ENCODE measurements at places on chromosomes 11 and 22.

GRCh38 chr22:17980015-17980590 lies 44.3 kb downstream of the MICAL3 start:
- no peak for DNase-seq
- no peak overlapping the region for H3K4me3 ChIP-seq
- H3K27ac ChIP-seq: no peak overlapping the region
- no peaks in the 10 kb centered on the region for H3K36me3 ChIP-seq

- no peaks in the 10 kb centered on the region for H3K36me3 ChIP-seq
- H3K4me3 ChIP-seq: no peak overlapping the region
- H3K27me3 ChIP-seq: no peaks in the 10 kb centered on the region
These were observed 272.9 kb downstream of the SWAP70 start for GRCh38 chr11:9936754-9937153.

DNA sequence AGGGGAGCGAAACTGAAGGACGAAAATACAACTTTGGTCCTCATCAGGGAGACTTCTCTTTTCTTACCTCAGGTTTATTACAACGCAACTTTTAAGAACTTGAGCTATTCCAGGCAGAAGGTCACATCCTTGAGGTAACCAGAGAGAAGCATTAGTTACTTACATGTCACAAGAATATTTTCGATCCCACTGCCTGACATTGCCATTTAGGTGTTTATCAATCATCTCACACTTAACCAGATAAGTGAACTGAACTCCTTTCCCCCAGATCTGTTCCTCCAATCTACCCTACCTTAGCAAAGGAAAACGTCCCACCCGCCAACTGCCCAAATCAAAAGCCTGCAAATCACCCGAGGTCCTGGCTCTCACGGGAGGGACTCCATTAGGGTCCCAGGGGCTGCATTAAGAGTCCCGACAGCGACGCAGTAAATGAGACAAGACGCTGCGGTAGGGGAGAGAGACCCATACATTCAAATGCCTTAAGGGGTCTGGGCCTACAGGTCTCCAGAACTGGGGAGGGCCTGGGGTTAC lies 734 bp downstream of the ZNF280B start:
- no peaks in the 10 kb centered on the region for H3K27me3 ChIP-seq
- H3K27ac ChIP-seq: no peak overlapping the region
- no peaks in the 10 kb centered on the region for H3K4me1 ChIP-seq
- DNase-seq: no peak
- peak overlapping the region; percentile 94 for H3K4me3 ChIP-seq
- peaks cover 6% of the 10 kb centered on the region for H3K36me3 ChIP-seq

- H3K27me3 ChIP-seq: no peaks in the 10 kb centered on the region
- H3K4me3 ChIP-seq: peak overlapping the region; percentile 73
- no peak overlapping the region for H3K27ac ChIP-seq
- DNase-seq: no peak
- H3K36me3 ChIP-seq: no peaks in the 10 kb centered on the region
These were observed 1.9 kb downstream of the BID start for GRCh38 chr22:17772249-17772957.

GRCh38 chr11:126114486-126115126 lies 51.9 kb upstream of the CDON start:
- H3K4me3 ChIP-seq: no peak overlapping the region
- H3K27ac ChIP-seq: no peak overlapping the region
- no peak for DNase-seq
- H3K27me3 ChIP-seq: no peaks in the 10 kb centered on the region
- H3K36me3 ChIP-seq: no peaks in the 10 kb centered on the region

GRCh38 chr11:117837070-117837776 lies 12.7 kb upstream of the FXYD2 start:
- no peak overlapping the region for H3K4me3 ChIP-seq
- H3K36me3 ChIP-seq: peaks cover 31% of the 10 kb centered on the region
- H3K27ac ChIP-seq: no peak overlapping the region
- DNase-seq: no peak

DNA sequence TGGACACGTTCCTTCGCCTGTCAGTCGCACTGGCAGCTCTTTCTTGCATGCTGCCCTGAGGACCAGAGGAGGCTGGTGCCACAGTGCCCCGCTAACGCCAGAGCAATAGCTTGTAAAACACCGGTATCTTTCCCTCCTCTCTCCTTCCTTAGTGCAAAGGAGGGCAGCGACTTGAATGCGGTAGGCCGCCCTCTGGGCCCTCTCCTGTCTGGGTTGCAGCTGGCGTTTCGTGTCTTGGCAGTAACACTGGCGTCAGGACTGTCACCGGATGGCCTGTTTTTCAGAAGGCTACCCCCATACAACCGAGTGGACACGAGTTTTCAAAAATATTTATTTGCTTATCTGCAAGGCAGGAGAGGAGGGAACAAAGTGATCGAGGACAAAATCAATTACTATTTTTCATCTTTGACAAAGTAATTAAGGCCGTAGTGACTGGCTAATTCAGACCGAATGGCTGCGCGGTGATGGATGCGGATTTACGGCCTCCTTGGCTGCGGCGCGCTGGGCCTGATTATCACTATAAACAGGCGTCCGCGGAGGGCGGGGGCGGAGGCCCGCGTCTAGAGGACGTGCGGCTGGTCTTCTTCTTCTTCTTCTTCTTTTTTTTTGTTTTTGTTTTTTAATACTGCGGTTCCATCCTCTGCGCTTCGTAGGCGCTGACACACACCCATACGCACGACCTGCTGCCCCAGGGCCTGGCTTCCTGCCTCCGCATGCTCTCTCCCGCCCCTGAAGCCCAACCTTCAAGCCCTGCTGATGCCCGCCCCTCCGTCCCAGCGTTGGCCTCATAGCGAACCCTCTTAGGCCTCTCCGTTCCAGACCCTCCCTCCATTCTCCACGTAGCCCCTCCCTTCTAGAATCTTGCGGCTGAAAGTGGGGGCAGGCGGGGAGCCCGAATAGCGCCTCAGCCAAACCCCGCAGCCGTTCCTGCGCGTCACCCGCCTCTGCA lies 2.9 kb upstream of the SLC6A5 start:
- H3K36me3 ChIP-seq: no peaks in the 10 kb centered on the region
- H3K27me3 ChIP-seq: peaks cover 69% of the 10 kb centered on the region
- no peak overlapping the region for H3K27ac ChIP-seq
- peaks cover 4% of the 10 kb centered on the region for H3K4me1 ChIP-seq

DNA sequence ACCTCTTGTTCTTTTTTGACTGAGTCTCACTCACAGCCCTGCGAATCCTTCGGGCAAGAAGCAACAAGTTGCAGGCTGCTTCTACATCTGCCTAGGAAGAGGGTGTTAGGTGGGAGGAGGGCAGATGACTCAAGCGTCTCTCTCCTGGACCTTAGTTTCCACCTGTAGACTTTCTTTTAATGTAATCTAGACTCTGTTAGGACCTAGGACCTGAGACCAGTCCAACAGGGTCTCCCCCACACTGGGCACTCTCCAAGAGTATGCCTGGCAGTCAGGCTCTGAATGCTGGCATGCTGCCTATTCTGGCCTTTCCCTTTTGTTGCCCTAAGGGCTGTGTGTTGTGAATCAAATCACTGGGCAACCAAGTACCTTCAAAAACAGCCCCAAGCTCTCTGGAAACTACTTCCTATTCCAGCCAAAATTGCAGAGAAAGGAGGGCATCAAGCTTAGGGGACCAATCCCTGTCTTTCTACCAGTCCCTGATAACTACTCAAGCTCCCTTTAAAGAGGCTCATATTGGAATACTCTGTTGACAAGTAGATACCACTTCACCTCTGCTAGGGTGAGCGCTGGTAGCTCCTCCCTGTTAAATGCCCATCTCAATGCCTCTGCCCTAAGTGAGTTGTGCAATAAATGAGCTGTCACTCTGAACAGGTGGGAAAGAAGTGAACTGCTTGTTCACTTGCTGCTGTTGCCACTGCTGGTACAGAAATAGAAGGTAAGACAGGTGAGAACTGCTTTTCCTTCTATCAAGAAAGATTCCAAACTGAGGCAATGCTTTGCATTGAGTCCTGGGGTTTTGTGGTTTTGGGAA lies at the start of gene BBOX1:
BBOX1 (plus strand) TSS at position 514 of the 814 bp plus-strand sequence. CDS start 14,616 bp downstream, outside the sequence.
- no peak for DNase-seq
- peak within 1 kb of the TSS; percentile 19 for H3K27ac ChIP-seq
- no peaks in the 10 kb centered on the region for H3K36me3 ChIP-seq
- no peak within 1 kb of the TSS for H3K4me3 ChIP-seq
- H3K4me1 ChIP-seq: peaks cover 1% of the 10 kb centered on the region
- no peaks in the 10 kb centered on the region for H3K27me3 ChIP-seq

DNA sequence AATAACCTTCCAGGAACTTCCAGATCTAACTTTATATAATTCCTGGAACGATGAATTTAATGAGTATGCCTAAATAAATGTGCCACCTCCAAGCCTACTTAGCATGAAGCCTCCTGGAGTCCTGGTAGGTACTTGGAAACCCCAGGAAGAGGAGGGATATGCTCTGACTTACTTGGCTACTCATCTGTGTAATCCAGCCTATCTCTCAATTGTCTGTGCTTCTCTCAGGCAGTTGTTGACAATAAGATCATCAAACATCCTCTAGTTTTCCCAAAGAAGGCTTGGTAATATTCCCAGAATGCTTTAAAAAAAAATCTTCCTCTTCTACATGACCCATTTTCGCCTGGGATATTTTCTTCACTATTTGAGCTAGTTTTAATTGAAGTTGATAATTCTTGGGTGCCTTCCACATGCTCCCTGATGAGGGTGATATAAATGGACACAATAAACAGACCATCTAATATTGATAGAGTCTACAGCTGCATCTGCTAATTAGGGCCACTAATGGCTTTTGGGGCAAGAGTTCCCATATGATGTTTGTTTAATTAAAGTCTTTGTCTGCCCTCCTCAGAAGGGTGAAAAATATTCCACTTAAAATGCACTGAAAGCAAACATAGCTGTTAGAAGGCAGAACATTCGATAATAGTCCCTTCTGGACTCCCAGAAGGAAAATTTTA lies 75.5 kb upstream of the RAB38 start:
- no peaks in the 10 kb centered on the region for H3K4me1 ChIP-seq
- no peak overlapping the region for H3K4me3 ChIP-seq
- no peaks in the 10 kb centered on the region for H3K36me3 ChIP-seq
- no peaks in the 10 kb centered on the region for H3K27me3 ChIP-seq

DNA sequence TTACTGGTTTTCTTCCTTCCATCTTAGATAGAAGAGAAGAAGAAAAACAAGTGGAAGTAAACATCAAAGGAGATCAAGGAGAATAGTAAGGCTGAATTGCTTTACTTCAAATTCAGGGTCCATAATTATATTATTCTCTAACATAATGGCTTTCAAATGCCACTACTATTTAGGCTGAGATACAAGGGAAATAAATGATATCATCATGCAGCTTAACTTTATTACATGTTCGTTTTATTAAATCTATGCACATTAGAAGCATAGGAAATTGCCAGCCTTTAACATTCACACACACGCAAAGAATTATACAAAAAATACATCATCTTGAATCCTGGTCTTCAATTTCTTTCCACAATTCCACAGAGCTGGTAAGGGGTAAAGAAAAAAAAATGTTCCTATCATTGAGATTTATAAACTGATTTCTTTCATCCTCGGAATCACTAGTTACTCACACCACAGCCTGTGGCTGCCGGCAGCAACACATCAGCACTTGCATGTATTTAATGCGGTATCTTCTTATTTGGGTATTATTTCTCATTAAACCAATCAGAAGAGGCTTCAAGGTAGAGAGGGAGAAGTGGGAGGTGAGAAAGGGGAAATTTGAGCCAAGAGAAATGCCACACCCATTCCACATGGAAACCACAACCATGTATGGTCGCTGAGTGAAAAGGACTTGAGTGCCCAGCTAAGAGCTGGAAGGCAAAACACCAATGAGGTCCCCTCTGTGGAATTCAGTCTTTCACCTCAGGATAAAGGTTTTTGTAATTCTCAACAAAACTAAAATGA lies 26.3 kb downstream of the SYTL2 start:
- DNase-seq: no peak
- no peaks in the 10 kb centered on the region for H3K36me3 ChIP-seq
- H3K27ac ChIP-seq: no peak overlapping the region
- H3K4me3 ChIP-seq: no peak overlapping the region
- no peaks in the 10 kb centered on the region for H3K4me1 ChIP-seq
- H3K27me3 ChIP-seq: no peaks in the 10 kb centered on the region

DNA sequence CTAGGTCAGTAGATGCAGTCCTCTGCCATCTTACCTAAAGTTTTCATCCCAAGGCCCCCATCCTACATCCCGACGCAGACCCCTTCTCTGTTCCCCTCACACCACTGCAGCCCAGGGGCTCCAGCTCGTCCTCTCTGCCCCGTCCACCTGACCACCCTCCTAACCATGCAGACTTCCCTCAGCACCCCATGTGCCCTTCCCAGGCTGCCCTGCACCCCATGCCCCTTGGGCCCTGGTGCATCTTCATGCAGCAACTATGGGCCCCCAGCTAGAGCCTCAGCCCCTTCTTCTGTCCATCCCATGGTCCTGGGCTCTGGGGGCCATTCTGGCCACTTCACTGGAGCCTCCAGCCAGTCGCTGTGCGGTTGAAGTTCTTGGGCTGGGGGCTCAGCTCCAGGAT lies 2.9 kb downstream of the PRR33 start:
- H3K4me3 ChIP-seq: no peak overlapping the region
- DNase-seq: no peak
- no peak overlapping the region for H3K27ac ChIP-seq
- no peaks in the 10 kb centered on the region for H3K4me1 ChIP-seq
- H3K36me3 ChIP-seq: no peaks in the 10 kb centered on the region

DNA sequence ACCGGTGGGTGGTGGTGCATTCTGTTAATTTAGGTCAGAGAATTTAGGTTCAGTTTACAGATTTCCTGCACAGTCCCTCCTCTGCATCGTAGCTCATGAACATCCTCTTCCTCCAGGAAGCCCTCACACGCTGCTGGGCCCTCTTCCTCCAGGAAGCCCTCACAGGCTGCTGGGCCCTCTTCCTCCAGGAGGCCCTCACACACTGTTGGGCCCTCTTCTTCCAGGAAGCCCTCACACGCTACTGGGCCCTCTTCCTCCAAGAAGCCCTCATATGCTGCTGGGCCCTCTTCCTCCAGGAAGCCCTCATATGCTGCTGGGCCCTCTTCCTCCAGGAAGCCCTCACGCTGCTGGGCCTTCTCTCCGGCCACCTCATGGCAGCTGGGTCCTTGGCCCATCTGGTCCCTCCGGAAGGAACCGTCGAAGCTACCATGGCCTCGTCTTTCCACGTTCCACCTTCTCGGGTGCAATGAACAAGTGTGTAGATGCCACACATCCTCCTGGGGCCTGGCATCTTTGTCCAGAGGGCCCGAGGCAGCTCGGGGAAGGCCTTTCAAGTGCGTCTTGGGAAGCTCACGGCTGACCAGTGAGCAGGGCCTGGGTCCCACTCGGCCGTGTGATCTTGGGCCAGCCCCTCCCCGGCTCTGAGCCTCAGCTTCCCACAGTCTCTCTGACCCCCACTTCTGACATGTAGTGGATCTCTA lies 58.9 kb upstream of the PPARA start:
- peaks cover 5% of the 10 kb centered on the region for H3K4me1 ChIP-seq
- H3K27ac ChIP-seq: no peak overlapping the region
- DNase-seq: no peak
- no peaks in the 10 kb centered on the region for H3K27me3 ChIP-seq
- H3K36me3 ChIP-seq: no peaks in the 10 kb centered on the region
- no peak overlapping the region for H3K4me3 ChIP-seq

- H3K36me3 ChIP-seq: peaks cover 10% of the 10 kb centered on the region
- DNase-seq: no peak
- H3K4me3 ChIP-seq: peak overlapping the region; percentile 80
- peaks cover 18% of the 10 kb centered on the region for H3K4me1 ChIP-seq
- no peak overlapping the region for H3K27ac ChIP-seq
These were observed 977 bp upstream of the PGGHG start for GRCh38 chr11:287821-288477.

Data from neuronal stem cell (in vitro differentiated cells).